HS-5 (cell line): ENCODE measurements at places on chromosomes 1 and 21.
A peak's percentile ranks its signal among the peaks of the same experiment; 100 is the strongest.

DNA sequence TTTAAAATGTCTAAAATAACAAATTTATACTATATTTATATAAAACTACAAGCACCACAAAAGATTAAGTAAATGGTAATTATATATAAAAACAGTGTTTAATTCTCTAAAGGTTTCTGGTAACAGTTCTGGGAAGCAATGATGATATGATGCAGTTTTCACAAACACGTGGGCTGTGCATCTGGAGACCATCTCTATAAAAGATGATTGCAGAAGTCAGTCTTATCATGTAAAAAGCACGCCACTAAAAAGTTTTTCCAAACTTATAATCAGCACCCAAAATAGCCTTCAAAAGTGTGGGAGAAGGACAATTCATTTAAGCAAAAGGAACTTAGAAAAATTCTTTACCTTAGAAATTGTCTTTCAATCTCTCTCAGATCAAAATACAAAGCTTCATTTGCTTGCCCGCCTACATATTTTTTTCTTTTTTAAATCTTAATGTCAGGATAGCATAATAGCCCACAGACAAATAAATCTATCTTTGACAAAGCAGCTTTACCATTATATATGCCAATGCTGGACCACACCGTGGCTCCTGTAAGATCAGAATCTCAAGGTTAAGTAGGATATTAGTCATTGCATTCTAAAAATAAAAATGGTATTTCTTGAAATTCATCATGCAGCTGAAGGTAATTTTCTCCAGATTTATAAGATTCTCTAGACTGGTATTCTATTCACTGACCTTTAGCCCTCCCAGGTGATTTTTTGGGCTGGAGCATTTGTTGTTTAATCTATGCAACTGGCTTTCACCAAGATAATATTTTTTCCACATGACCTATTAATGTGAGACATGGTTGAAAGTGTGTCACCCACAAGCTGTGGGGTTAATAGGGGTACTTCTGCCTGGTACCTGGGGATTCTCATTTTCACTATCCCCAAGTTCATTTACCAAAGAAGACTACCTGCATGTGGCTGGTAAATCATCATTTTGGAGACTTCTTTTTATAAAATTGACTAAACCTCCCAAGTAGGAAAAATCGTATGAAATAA lies 189.6 kb upstream of the ST6GALNAC5 start:
- DNase-seq: no peak

GRCh38 chr1:31715087-31715872 lies 11.5 kb upstream of the COL16A1 start:
- DNase-seq: peak; percentile 63

- peak; percentile 86 for DNase-seq
These were observed 14.0 kb upstream of the PODN start for GRCh38 chr1:53047737-53048736.

GRCh38 chr1:175881246-175881976 lies 138.0 kb upstream of the TNR start:
- no peak for DNase-seq

DNA sequence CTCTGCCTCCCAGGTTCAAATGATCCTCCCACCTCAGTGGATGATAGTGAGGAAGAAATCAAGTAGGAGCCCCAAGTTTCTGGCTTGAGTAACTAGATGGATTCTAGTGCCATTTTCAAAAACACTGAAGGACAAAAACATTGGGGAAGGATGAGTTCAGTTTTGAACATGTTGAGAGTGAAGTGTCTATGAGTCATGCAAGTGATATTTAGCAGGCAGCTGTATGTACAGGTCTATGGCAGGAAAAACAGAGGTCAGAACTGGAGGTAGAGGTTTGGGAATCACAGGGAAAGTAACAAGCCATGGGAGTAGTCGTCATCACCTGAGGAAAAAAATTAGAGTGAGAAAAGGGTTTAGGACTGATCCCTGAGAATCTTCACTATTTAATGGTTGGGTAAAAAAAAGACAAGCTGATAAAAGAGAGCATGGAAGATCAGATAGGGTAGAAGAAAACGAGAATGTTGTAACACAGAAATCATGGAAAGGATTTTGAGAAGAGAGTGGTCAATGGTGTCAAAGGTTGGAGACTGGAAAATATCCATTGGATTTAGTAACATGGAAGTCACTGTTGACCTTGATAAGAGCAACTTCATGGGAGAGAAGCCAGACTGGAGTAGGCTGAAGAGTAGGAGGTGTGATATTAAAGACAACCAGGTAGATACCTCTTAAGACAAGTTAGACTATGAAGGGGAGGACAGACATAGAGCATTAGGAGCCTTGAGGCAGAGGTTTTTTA lies 53.1 kb downstream of the DIPK1A start:
- DNase-seq: no peak

DNA sequence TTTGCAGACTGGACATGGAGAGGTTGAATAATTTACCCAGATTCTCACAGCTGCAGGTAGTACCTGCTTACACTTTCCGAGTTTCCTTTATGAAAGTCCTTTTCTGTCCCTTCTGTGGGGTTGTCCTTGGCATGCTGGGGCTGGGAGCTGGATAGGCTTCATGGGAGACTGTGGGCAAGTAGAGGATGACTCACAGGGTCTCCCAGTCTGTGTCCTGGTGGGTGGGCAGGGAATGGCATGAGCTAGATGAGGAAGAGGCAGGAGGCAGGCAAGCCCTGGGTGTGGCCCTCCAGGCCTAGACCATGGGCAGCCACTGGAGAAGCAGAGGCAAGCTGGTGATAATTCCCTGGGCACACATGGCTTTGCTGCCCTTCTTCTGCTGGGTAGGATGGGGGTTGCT lies 80.6 kb downstream of the NAV1 start:
- no peak for DNase-seq

DNA sequence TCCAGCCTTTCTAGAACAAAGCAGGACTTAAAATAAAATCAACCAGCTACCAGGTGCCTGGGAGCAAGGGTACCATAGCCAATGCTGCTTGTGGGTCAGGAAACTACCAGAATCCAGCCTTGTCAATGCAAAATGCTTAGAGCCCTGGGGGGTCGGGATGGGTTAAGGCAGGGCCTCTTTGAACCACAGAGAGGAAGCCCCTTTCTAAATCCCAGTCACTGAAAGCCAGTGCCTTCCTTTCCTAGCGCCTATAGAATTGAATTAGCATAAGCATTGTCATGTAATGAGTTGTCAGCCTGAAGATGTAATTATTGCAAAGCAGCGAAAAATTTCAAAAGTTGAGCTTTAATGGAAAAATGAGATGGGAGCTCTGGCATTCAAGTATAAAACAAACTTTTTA lies 176.6 kb upstream of the DAB1 start:
- no peak for DNase-seq
